Activated CD4-positive, alpha-beta T cell treated with anti-CD3 and anti-CD28 coated beads, Interleukin-2, amount 50 U/mL, for 48 hours (primary cell): ENCODE measurements at places on chromosomes 2 and 18.

DNA sequence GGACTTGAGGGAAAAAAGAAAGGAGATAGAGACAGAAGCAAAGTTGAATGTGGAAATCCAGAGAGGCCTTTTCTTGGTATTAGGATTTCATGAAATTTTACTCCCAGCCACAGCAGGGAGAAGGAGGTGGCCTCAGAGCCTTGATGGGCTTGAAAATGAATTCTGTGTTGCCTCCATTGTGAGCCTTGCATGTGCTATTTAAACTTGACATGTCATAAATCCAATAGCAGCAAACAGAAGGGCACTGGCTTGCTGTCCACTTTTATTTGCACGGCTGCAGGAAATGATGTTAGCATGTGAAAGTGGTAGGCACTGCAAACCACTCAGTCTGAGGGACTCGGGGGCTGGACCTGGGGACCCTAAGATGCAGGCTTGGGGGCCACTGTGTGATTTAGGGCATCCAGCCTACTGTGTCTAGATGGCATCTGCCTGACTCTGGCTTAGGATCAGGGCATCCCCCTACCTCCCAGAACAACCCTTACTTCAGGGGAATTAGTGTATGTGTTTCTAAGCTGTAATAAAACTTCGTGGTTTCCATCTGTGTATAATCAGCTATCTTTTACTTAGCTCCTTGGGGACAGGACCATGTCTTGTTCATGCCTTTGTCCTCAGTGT is 139.1 kb upstream of the SKOR2 start:
- no peak for DNase-seq

DNA sequence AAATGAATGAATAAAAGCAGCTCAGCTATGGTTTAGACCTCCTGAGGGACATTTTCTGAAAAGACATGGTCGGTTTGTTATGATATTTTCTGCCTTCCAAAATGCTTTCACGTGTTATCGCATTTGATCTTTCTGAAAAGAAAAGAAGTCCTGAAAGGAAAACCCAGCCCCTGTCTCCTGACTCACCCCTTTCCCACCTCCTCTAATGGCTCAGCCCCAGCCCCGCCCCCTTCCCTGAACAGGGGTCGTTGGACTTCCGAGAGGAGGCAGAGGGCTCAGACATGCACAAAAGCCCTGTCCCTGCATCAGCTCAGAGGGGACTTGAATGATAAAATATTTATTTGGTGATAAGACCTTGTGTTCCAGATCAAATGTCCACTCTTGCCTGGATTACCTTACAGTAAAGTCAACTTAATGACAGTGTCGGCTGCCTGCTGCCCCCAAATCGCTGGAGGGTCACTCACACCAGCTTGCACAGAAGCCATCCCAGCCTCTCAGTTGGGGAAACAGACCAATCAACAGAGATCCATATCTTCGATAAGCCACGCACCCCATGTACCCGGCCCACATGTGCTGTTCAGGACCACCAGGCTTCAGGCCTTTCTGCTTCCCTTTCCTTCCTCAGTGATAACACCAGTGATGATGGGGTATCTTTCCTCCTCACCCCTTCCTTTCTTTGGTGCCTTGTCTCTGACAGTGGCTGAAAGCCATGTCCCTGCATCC is 69.6 kb downstream of the CLHC1 start:
- no peak for DNase-seq

DNA sequence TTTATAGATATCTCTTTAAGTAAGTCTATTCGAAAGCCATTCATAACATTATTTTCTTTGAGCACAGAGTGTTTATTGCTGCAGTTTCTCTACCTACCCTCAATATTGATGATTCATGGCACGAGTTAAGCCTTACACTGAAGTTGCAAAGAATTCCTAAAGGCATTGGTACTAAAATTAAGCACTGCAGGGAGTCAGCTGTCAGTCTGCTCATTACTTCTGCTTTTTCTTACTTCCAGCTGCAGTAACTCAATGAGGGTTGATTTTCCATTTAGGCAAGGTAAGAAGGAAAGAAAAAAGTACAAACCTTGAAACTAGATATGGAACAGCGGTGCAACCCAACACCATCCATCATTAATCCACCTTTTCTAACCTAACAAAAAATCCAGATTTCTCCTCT is 65.2 kb downstream of the RNF152 start:
- no peak for DNase-seq

DNA sequence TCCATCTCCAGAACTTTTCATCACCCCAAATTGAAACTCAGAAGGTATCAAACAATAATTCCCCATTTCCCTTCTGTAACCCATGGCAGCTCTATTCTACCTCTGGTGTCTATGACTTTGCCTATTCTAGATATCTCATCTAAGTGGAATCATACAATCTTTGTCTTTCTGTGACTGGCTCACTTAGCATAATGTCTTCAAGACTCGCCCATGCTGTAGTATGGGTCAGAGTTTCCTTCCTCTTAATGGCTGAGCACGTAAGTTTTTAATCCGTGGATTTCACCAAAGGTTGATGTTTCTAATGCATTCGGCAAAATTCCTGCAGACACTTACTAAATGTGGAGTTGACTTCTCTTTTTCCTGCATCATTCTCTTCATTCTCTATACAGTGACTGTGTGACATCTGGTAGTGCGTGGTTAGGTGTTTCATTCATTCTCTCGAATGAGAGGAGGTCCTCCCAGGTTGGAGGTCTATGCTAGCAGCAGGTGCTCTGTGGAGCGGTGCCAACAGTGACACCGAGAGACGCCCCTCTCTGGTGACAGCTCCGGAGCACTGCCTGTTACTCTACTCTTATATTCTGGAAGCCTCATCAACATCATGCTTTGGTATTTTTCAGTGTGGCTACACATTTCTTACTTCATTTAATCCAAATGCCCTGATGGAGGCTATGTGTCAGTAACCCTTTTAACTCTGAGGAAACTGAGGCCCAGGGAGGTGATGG is 50.1 kb downstream of the ATOH8 start:
- DNase-seq = no peak

- no peak for DNase-seq
Measured at GRCh38 chr2:71669628-71670429, 216.5 kb downstream of the DYSF start.

GRCh38 chr2:229133155-229133772 is 137.8 kb downstream of the PID1 start:
- DNase-seq = no peak

- DNase-seq = no peak
Measured at GRCh38 chr2:155176345-155176744, 477.9 kb downstream of the KCNJ3 start.

DNA sequence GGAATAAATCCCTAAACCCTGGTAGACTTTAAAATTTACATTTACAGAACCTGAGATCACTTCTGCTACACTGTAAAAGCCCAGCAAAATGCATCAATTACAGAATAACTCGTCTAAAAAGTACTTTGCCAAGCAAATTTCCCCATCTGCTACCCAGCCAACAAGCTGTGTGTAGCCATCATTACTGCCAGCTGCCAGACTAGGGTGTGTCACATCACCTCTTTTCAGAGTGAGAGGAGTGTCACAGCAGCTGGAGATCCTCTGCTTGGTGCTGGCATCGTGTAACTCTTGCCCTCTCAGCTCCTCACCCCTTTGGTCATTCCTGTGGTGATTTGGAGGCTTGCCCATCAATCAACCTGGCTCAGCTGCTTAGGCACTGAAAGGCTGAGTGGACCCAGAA is 340.4 kb upstream of the MMADHC start:
- no peak for DNase-seq

GRCh38 chr18:77702686-77703085 is 453.0 kb downstream of the GALR1 start:
- DNase-seq = peak; percentile 17

- DNase-seq = no peak
Measured at GRCh38 chr2:157315901-157316300, 9.7 kb downstream of the ERMN start.

- no peak for DNase-seq
Measured at GRCh38 chr2:231902598-231902997, 23.6 kb downstream of the NPPC start.

DNA sequence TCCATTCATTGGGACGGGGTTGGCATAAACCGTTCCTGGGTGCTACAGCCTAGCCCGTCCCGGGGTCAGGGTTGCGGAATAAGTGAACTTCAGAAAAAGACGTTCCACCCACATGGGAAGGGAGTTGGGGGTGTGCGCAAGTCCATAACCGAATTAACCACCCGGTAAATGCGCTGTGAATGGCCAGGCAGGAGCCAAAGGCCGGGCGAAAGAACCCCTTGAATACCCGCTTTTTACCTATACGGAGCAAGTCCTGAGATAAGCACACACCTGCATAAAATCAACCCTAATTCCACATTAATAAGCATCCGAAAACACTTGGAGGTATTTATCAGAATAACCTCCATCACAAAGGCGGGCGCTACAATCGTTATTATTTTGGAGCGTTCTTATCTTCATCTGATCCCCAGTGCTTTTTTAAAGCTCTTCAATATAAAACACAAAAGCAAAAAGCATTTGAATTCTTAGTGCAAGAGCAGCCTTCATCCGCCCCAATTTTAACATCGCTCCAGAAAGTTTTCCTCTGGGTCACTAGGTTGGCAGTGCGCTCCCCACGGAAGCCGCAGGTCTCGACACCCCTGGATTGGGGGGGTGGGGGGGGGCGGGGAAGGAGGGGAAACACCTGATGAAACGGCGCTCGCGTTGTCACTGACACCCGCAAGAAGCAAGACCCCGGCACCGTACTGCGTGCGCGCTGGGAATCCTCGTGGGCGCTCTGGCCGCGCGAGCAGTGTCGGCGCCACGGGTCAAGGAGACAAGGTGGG is 1.2 kb downstream of the SATB2 start:
- no peak for DNase-seq

- no peak for DNase-seq
Measured at GRCh38 chr2:56806924-56807323, 623.1 kb downstream of the CCDC85A start.

DNA sequence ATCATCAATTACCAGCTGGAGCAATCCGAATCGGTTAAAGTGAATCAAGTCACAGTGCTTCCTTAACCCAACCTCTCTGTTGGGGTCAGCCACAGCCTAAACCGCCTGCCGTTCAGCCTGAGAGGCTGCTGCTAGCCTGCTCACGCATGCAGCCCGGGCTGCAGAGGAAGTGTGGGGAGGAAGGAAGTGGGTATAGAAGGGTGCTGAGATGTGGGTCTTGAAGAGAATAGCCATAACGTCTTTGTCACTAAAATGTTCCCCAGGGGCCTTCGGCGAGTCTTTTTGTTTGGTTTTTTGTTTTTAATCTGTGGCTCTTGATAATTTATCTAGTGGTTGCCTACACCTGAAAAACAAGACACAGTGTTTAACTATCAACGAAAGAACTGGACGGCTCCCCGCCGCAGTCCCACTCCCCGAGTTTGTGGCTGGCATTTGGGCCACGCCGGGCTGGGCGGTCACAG is 496 bp upstream of the ITGA4 start:
- peak; percentile 67 for DNase-seq

DNA sequence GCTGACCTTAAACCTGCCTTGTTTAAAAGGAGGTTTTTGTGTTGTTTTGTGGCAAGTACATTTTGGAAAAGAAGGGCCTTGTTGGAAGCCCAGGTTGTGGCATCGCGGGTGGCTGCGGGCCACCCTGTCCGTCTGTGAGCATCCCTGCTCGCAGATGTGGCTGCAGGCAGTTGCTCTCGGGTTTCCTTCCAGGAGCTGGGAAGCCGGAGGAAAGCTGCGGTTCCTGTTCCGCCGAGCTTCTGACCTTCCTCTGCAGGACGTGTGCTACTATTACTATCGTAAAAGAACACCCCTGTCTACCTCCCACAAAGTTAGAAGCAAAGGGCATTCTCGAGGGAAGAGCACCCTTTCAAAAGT is 766 bp downstream of the MFF start:
- peak; percentile 22 for DNase-seq

DNA sequence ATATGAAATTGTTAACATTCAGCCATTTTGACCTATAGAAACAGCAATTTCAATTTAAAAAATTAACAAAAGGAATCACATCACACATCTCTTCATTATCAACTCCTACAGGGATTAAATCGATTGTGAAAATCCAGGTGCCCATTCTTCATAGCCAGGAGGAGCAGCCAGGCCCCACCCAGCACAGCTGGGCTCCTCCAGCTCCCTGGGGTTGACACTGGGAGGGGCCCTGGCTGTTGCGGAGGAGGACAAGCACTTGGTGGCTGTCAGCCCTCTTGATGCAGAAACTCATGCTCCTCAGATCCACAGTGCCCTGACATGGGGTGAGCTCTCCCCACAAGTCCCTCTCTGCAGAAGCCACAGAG is 99.8 kb downstream of the FAM210A start:
- no peak for DNase-seq

- DNase-seq = no peak
Measured at GRCh38 chr2:240154606-240155005, 14.1 kb upstream of the OTOS start.

DNA sequence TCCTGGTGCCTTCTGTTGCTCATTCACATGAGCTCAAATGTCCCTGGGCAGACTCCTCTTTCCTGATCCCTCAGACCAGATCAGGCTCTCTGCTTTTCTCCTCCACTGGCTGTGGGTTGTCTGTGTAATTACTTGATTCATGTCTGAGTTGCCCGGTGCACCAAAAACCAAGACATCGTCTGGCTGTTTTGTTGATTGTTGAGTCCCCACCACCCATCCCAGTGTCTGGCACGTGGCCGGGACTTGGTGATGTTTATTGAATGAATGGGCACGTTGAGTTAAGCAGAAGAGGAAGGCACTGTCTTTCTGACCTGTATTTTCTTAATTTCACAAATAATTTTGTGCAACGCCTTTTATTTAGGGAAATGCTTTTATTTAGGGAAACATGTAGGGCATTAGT is 499.1 kb upstream of the HS6ST1 start:
- no peak for DNase-seq

DNA sequence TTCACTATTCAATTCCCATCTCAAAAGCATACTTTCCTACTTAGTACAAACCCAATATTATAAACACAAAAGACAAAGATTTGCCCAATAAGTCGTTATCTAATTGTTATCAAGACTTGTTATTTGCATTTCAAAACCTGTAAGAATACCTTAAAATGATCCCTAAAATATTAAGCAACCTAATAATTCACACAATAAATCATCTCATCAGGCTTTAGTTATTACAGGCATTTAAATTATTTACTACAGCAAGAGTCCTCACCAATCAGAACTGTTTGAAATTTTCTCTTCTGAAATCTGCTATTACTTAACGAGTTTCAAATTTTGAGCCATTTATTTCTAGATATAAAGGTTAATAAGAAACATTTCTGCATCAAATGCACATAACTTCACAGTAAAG is 1.6 kb downstream of the CCDC88A start:
- no peak for DNase-seq

DNA sequence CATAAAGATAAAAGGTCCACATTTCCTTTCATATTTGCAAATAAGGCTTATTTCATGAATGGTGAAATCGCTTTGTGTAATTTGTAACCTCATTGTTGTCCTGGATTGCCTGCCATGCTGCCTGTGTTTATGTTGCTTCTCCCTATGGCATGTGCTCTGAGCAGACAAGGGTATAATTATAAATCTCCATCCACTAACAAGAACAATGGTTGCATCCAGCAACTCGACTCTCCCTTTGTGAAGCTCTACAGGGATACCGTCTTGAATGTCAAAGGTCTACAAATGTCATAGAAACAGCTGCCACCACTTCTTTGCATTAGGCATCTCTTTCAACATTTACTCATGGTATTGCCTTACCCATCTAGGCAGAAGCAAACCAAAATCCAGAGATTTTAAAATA is 209.6 kb downstream of the SLC8A1 start:
- DNase-seq = no peak
